Right ventricle myocardium superior (tissue), 1 donor: ENCODE measurements at places on chromosomes 1 and 21.

GRCh38 chr1:185315445-185316071 is 1.5 kb downstream of the IVNS1ABP start:
- DNase-seq: no peak

GRCh38 chr1:61873581-61873980 is 131.3 kb downstream of the PATJ start:
- DNase-seq: no peak

GRCh38 chr1:5858844-5859407 is 133.3 kb downstream of the NPHP4 start:
- no peak for DNase-seq

DNA sequence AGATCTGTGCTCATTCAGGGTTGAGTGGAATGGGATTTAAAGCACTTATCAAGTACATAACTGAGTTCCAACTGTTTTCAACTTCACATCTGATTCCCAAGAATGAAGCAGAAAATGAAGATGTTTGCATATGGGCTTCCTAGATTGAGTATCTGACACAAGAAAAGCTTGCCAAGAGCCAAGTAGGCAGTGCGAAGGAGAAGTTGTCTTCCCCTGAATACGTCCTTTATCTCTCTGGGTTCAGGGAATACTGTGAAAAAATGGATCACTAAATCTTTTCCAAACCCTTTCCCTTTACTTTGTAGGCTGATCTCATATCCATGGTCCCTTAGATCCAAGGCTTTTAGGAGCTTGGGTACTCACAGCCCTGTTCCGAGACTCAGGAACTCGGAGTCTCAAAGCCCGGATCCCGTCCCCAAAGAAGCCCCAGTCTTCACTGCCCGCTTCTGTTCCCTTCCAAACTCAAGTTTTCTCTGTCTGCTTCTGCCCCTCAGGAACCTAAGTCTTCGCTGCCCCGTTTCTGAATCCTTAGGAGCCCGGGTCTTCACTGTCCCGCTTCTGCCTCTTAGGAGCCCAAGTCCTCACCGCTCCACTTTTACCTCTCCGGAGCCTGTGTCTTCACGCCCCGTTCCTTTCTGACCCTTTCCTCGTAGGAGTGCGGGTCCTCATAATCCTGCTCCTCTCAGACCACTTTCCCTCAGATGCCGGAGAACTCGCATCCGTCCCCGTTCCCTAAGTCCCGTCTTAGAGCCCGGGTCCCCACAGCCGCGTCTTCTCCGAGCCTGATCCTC is 616 bp downstream of the TAF12 start:
- DNase-seq: no peak

DNA sequence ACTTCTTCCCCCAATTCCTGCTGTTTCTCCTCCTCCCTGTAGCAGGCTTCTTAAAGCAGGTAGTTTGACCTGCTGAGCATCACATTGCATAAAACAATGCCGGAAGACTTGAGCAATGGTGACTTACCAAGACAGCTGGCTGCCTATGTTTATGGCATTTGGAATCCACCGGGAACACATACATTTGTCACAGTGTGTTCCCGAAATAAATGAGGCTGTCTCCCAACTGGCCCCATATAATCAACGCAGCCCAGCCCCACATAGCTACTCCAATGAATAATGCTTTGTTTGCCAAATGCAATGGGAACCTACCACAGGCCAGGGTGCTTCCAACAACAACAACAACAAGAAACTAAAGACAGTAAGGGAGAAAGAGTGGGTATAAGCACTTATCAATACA is 186.1 kb upstream of the MAP1LC3C start:
- DNase-seq: no peak
